Mesenteric fat pad (tissue), 1 donor: ENCODE measurements at places on chromosomes 1 and 21.

DNA sequence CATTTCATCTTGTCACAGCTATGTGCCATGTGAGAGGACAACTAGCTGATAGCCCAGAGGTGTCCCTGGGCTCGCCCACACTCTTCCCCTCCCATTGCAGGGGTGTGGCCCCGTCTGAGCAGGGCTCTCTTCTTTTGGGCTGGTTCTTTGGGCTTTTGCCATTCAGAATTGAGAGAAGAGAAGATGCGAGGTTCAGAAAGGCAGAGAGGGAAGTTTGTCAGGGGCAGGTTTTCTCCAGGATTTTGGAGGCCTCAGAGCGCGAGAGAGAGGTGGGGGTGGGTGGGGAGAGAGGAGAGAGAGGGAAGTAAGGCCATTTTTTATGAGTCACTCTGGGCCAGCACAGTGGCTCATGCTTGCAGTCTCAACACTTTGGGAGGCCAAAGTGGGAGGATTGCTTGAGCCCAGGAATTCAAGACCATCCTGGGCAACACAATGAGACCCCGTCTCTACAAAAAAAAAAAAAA, 5.2 kb downstream of the IFI6 start:
- DNase-seq = no peak

DNA sequence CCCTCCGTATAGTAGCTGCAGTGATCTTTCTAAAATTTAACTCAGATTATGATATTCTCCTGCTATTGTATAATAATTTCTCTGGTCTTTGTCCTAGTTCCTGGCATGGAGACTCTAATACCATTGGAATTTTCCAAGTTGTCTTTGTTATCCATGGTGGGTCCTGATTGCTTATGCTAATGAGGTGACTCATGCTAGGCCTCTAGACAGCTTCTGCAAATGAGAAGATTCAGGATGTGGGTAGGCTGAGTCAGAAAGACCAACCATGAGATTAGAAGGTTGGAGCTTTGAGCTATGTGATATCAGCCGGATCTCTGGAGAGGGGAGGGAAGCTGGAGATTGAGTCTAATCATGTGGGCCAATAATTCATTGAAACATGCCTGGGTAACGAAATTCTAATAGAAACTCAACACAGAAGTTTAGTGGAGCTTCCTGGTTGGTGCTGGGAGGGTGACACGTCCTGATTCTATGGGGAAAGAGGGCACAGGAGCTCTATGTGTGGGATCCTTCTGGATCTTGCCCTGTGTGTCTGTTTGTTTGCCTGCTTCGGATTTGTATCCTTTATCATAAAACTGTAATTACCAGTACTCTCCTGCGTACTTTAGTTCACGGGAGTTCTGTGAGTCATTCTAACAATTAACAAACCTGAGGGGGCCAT, 73.2 kb upstream of the CNIH3 start:
- DNase-seq = no peak

DNA sequence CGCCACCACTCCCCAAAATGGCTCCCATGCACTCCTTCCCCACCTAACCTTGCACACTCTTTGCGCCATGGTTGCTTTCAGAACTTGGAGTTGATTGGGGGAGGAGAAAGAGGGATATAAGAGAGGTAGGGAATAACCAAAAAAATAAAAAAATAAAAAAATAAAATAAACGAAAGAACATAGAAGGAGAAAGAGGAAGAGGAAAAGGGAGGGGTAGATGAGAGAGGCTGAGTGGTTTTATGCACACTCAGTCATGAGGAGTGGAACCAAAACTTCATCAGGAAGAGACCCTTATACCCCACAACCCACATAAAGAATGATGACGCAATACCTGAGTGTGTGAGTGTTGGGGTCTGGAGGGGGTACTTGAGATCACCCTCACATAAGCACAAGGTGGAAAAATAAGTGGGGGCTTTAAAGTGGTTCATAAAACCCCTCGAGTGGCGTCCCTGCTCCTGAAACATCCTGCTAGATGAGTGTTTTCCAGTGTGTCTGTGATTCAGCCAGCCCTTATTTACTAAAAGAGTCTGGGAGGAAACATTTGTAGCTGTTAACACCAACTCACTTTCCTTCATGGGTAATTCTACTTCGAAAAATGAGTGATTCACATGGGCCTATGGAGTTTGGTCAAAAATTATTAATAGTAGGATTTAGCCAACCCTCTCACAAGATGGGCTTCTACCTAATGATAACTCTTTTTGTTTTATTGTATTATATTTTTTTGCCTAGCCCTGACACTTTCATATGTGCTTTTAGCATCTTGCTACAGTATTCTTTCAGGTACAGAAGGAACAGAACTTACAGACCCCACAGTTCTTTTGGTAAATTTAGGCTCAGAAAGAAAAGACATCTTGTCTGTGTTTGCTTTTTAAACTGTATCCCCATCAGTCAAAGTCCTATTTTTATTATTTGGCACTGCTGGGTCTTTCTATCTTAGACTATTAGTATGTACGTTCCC, 5.2 kb downstream of the SLAMF1 start:
- DNase-seq = no peak

DNA sequence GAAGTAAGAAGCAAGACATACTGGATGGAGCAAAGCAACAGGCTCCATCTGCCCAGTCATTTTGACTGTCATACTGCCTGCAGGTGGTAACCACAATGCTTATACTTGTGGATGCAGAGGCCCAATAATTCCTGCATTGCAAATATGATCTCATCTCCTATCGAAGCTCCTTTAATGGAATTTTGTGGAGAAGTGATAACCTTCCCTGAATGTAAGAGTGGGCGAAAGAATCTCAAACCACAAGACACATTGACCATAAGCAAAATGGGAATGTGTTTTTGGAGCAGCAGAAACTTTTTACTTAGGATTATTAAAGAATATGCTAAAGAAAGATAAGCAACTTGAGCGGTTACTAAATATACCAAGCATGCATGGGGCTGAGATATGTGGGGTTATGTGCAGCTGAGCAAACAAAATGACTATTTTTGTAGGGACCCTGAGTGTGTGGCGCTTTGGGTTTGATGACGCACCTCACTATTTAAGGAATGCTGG, 77.4 kb upstream of the BACH1 start:
- DNase-seq = no peak

DNA sequence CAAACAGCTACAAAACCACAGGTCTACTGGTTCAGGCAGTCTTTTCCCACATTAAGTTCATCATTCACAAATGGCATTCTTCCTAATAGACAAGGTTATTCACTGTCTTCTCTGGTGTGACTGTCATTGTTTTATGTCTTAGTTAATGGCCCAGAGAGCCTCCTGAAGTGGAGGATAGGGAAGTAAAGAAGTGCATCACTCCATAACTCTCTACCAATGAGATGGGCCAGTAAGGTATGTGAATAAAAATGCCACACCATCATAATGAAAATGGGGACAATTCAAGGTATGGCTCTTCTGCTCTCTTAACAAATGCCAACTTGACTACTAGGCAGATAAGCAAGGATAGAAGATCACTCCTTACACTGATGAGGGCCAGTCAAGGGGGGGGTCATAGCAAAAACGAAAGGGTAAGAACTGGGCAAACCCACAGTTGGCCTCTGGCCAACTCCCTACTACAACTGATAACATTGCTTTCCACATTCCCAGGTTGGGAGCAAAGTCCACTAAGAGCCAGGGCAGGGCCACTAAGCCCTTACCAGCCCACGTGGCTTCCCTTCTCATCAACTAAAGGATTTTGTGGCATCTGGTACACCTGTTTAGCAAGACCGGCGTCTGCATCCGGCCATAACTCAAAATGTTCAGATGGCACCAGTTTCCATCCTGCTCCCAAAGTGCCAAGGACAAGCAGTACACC, 10.0 kb downstream of the PABPC4 start:
- DNase-seq = peak; percentile 53

- no peak for DNase-seq
Observed at GRCh38 chr1:203492082-203492747, 1.7 kb upstream of the OPTC start.

DNA sequence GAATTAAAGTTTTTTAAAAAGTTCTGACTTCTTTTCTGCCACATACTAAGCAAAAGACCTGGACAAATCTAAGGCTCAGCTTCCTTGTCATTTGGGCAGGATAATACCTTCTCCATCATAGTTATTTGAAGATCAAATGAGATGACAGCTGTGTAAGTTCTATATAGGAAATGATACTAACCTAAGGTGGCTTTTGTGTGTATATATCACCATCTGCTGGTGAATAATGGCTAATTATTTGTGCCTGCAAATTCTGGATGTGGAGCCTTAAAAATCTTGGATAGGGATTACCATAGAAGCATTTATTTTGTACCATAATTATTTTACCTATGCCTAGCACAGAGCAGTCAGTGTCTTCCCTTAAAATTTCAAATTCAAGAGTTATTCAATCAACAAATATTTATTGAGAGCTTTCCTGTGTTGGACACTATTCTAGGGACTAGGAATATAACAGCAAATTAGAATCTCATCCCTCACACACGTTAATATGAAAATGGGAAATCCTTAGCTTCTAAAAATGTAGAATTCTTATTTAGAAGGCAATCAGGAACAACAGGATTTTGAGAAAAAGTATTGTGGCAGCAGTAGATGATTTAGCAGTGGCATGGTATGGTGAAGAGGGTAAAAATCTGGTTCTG, 89.8 kb downstream of the TMEM200B start:
- no peak for DNase-seq

GRCh38 chr21:35332841-35333426, 283.8 kb upstream of the RUNX1 start:
- DNase-seq = no peak

GRCh38 chr1:223430236-223430635, 37.0 kb downstream of the CCDC185 start:
- no peak for DNase-seq

GRCh38 chr1:30274173-30274970, 449.0 kb downstream of the MATN1 start:
- peak; percentile 73 for DNase-seq

GRCh38 chr1:226322986-226323385, 14.0 kb upstream of the LIN9 start:
- DNase-seq = peak; percentile 33

DNA sequence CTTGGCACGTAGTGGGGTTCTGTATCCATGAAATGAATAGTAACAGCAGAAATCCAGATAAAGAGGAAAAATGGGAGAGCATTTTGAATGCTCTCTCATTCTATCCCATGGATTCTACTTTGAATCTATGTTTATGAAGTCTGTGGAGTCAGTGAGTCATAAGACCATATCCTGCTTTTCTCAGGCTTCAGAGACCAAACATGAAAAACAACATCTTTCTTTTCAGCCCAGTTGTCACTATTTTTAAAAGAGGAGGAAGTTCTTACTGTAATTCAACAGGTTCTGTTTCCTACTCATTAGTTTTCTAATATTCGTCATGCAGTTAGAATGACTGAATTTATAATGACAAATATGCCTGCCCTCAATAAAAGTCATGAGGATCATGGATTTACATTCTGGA, 39.4 kb upstream of the CD55 start:
- DNase-seq = no peak

DNA sequence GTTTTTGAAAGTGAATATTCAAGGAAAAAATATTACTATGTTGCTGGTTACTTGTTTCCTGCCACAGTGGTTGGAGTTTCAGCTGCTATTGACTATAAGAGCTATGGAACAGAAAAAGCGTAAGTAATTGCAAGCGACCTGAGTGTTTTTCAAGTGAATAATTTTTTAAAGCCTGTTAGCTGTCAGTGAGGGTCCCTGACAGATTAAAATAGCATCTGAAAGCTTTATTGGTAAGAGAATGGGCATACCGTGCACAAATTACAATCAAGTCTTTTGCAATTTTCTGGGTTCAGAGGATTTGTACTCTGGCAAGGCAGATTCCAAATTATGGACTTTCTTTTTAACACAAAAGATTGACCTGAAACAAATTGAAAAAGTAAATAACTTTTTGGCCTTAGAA, 169.7 kb downstream of the ADGRL2 start:
- no peak for DNase-seq

GRCh38 chr1:93448983-93449804, 1.3 kb downstream of the FNBP1L start:
- DNase-seq = no peak

DNA sequence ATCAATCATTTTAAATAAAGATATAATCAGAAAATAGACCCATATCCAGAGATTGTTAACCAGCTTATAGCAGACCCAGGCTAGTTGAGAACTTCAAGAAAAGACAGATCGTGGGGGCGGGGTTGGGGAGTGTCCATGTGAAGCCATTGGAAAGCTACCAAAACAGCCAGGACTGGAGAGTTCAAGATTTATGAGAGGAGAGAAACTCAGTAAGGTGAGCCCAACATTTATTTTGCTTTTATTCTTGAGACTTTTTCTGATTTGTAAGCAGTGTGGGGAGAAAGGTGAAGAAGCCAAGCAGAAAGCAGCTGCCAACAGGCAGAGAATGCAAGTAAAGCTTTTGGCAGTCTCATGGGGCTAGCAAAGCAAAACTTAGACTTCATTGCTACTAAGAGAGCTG, 179.9 kb downstream of the VPS13D start:
- no peak for DNase-seq

GRCh38 chr1:160829766-160830165, 32.9 kb downstream of the CD244 start:
- DNase-seq = no peak

GRCh38 chr1:53061123-53061858, 722 bp upstream of the PODN start:
- peak; percentile 89 for DNase-seq

DNA sequence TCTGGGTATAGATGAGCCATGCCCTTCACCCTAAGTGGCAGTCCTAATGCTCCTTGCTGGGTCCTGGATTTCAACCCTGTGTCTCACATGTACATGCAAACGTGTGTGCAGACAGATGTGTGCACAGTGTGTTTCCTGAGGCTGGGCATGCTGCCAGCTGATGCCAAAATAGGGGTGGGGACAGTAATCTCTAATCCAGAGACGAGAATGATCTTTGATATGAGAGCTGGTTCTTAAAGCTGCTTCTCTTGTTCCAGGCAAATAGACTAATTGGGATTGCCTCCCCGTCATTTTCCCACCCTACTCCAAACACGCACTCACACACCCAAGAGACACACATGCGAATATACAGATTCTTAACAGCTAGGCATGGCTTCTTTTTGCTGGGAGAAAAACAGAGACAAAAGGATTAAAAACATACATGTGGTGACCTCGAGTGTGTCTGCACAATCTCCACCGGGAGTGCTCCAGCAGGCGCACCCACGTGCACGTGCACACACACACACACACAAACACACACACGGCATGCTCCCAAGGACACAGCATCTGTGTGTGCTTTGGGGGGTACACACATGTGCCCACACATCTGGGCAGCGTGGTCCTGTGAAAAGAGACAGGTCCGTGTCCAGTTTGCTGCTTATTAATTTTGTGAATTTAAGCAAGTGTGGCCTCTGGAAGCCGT, 102.1 kb upstream of the ZBTB40 start:
- no peak for DNase-seq

DNA sequence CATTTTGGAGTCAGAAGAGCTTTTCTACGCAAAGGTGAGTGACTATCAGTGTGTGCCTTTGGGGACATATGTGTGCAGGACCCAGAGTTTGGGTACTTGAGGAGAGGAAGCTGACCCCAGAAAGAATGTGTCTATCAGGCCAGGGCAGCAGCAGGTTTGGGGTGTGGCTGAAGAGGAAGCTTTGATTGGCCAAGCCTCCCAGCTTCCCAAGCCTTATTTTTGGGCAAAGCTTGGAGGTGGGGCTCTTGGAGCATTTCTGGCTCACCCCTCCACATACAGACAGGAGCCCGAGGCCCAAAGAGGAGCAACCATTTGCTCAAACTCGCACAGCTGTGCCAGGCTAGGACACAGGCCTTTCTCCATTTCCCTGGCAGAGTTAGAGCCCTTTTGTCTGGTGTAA, 4.7 kb downstream of the GPR3 start:
- DNase-seq = no peak
